CD14-positive monocyte (primary cell): ENCODE measurements at places on chromosomes 7 and 10. TPM values are rescaled to one million over a fixed set of nuclear protein-coding genes. Genes with fewer than 3 reads are reported as not detected.

DNA sequence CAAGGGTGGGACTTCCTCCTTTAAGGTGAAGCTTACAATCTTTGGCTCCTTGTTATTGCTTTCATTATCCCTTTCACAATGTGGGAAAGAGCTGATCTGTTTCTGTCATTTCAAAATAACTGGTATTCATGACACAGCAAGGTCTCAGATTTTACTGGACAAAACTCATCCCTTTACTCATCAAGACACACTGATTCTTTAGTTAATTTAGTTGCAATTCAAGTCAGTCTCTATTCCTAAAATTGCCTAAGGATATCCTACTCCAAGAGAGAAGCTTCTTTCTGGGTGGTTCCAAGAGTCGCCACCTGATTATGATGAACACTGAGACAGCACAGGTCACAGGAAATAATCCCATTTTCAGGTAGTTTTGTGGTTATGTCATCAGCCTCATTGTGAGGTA, 5.8 kb upstream of the PNLIPRP3 start:
- no peak overlapping the region for H3K4me3 ChIP-seq
- no peak overlapping the region for H3K27ac ChIP-seq
- DNase-seq = no peak
- H3K4me1 ChIP-seq = no peaks in the 10 kb centered on the region
- no peaks in the 10 kb centered on the region for H3K36me3 ChIP-seq

- no peaks in the 10 kb centered on the region for H3K27me3 ChIP-seq
- no peak overlapping the region for H3K27ac ChIP-seq
- DNase-seq = no peak
- H3K36me3 ChIP-seq = peaks cover 68% of the 10 kb centered on the region
- H3K4me1 ChIP-seq = no peaks in the 10 kb centered on the region
Measured at GRCh38 chr7:27842094-27842692, 102.2 kb downstream of the TAX1BP1 start.

- peaks cover 12% of the 10 kb centered on the region for H3K27me3 ChIP-seq
- H3K4me1 ChIP-seq = peaks cover 67% of the 10 kb centered on the region
- H3K4me3 ChIP-seq = no peak overlapping the region
- DNase-seq = peak; percentile 83
- peak overlapping the region; percentile 93 for H3K27ac ChIP-seq
Measured at GRCh38 chr10:79322616-79323543, 24.4 kb upstream of the PPIF start.

DNA sequence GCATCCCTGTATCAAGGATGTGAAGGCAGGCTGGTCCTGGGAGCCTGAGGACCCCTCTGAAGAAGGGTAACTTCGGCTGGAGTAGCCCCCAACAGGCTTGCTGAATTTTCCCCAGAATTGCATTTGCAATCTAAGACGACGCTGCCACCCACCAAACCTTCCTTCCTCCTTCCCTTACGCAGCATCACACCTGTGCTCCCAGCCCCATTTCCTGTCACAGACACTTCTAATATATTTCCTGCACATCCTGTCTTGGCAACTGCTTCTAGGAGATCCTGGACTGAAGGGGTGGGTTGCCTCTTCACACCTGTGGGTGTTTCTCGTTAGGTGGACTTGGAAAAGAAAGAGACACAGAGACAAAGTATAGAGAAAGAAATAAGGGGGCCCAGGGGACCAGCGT, 9.4 kb upstream of the PGAM1 start:
- no peaks in the 10 kb centered on the region for H3K36me3 ChIP-seq
- no peak overlapping the region for H3K27ac ChIP-seq
- no peak for DNase-seq
- no peaks in the 10 kb centered on the region for H3K27me3 ChIP-seq
- H3K4me1 ChIP-seq = peaks cover 60% of the 10 kb centered on the region
- no peak overlapping the region for H3K4me3 ChIP-seq

DNA sequence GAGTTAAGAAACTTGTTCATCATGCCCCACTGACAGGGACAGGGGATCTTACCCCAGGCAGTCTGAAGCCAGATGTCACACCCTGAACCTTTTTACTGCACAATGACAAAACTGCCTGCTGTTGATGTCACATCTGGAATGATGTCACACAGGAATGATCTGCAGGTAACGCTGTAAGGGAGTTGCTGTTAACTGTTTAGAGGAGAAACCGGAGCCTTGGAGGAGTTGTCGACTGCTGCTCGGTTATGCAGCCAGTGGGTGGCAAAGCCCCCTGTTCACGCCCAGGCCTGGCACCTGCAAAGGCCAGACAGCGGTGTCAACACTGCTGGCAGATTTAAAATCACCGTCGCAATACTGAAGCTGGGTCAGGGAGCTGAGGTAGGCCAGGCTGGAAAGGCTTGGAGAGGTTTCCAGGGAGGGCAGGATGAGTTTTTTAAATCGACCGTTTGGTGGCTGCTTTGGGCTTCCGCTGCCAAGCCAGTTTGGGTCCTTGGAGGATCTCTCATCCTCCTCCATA, 10.0 kb upstream of the SLIT1 start:
- H3K27me3 ChIP-seq = peaks cover 47% of the 10 kb centered on the region
- no peak overlapping the region for H3K27ac ChIP-seq
- H3K4me1 ChIP-seq = peaks cover 10% of the 10 kb centered on the region
- H3K36me3 ChIP-seq = no peaks in the 10 kb centered on the region
- peak overlapping the region; percentile 75 for H3K4me3 ChIP-seq

- no peaks in the 10 kb centered on the region for H3K4me1 ChIP-seq
- H3K36me3 ChIP-seq = no peaks in the 10 kb centered on the region
- DNase-seq = no peak
Measured at GRCh38 chr7:117896339-117896738, 23.1 kb upstream of the CTTNBP2 start.

DNA sequence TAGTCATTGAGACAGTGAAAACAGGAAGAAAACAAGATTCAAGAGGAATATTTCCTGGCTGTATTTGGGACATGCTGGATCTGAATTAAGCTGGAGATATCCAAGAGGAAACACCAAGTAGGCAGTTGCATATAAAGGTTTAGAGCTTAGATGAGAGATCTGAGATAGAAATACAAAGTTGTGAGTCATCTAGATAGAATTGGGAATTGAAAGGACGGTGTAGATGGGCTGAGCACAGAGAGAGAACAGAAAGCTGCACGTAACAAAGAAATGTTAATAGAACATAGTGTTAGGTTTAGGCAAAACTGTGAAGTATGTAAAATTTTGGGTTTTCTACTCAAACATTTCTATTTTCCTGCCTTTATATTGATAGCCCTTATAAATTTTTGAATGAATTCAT, 218.5 kb upstream of the TMEM196 start:
- no peaks in the 10 kb centered on the region for H3K27me3 ChIP-seq
- no peak overlapping the region for H3K27ac ChIP-seq
- H3K4me3 ChIP-seq = no peak overlapping the region
- no peaks in the 10 kb centered on the region for H3K4me1 ChIP-seq
- H3K36me3 ChIP-seq = no peaks in the 10 kb centered on the region

GRCh38 chr10:17386616-17387075, 67.7 kb downstream of the ST8SIA6 start:
- H3K4me3 ChIP-seq = no peak overlapping the region
- H3K36me3 ChIP-seq = no peaks in the 10 kb centered on the region
- no peak overlapping the region for H3K27ac ChIP-seq
- no peaks in the 10 kb centered on the region for H3K4me1 ChIP-seq
- H3K27me3 ChIP-seq = no peaks in the 10 kb centered on the region

The SMNDC1 gene
- 18.2 TPM for polyA plus RNA-seq
